ENCODE measurements at places on chromosomes 6 and 20.

- DNase-seq: no peak
These were observed 255.1 kb downstream of the RNGTT start for GRCh38 chr6:88708197-88708744.

DNA sequence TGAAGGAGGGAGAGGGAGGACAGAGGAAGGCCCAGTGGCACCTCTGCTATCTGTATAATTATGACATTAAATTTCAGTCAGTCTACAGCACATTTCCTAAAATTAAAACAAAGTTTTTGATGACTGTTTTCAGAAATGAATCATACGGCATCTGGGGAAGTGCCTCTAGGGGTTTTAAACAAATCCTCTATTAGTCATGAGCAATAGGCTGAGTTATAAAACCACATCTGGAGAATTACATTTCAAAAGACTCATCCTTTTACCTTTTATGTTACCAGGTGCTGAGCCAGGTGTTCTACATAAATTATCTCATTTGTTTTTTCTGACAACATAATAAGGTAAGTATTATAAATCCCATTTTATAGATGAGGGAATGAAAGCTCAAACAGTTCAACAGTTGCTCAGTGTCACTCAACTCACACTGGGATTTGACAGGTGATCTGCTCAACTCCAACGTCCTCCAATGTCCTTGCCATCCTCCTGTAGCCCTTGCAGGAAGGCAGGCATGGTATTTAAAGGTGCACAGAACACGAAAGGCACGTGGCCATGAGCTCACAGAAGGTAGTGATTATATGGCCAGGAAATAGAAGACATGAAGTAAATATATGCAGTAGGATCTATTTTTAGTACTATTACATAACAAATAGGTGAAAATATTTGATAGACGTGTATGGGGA is 184.2 kb upstream of the MAN1A1 start:
- no peak for DNase-seq

DNA sequence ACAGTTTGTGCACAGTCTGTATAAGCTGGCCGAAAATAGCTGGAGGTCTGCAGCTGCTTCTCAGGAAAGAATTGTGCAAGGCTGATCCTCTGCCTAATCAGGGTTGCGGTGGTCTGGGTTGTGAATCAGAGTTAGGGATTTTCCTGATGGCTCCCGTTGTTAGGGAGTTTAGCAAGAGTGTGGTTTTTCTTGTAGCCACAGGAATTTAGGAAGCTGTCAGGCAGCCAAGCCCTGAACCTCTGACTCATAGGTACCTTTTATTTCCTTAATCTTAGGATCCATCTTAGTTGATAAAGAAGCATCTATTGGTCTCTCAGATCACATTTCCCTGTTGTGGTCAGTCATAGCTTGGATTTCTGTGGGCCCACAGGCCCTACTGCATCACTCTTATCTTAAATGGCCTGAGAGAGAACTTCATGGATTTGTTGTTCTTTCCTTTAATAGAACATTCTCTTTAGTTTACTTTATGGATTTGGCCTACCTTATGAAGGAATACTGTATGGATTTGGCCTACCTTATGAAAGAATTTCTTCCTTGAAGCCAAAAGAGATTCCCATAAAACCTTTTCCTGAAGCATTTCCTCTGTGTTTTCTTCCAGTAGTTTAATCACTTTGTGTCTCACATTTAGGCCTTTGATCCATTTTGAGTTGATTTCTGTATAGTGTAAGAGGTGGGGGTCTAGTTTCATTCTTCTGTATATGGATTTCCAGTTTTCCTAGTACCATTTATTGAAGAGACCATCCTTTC is 10.3 kb downstream of the KIF25 start:
- no peak for DNase-seq

- no peak for DNase-seq
These were observed 5.3 kb upstream of the SERPINB6 start for GRCh38 chr6:2976571-2977085.

- no peak for DNase-seq
These were observed 442.4 kb downstream of the FRK start for GRCh38 chr6:115618256-115618655.

Data from activated effector memory CD4-positive, alpha-beta T cell treated with anti-CD3 and anti-CD28 coated beads, Interleukin-2, amount 50 U/mL, for 16 hours (primary cell).